ENCODE measurements at places on chromosomes 7 and 10.

DNA sequence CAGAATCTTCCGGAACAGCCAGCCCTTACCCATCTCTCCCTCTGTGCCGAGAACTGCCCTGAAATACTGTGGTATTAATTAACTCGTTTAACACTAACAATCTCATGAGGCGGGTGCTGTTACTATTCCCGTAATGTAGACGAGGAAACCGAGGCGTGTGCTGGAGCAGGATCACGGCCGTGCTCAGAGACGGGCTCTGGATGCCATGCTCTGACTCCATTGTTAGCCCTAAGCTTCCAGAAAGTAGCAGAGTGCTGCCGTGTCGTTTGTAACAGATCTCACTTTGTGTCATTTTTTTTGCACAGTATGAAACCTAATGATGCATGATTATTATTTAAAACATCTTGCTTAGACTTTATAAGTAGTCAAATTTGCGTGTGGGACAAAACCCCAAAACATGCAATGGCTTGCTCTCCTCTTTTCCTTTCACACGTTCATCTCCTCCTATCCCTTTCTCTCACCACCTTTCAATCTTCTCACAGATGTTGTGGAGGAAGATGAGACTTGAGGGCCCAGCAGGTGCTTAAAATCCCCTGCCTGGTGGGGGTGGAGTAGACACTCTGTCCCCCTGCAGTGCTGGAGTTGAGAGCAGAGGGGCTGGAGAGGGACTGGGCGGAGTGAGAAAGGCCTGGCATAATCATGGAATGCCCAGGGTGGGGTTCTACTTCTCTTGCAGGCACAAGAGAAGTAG is 482 bp upstream of the ACTR3C start:
- DNase-seq = no peak

GRCh38 chr10:73819513-73820093 is 8.2 kb upstream of the NDST2 start:
- DNase-seq = no peak

DNA sequence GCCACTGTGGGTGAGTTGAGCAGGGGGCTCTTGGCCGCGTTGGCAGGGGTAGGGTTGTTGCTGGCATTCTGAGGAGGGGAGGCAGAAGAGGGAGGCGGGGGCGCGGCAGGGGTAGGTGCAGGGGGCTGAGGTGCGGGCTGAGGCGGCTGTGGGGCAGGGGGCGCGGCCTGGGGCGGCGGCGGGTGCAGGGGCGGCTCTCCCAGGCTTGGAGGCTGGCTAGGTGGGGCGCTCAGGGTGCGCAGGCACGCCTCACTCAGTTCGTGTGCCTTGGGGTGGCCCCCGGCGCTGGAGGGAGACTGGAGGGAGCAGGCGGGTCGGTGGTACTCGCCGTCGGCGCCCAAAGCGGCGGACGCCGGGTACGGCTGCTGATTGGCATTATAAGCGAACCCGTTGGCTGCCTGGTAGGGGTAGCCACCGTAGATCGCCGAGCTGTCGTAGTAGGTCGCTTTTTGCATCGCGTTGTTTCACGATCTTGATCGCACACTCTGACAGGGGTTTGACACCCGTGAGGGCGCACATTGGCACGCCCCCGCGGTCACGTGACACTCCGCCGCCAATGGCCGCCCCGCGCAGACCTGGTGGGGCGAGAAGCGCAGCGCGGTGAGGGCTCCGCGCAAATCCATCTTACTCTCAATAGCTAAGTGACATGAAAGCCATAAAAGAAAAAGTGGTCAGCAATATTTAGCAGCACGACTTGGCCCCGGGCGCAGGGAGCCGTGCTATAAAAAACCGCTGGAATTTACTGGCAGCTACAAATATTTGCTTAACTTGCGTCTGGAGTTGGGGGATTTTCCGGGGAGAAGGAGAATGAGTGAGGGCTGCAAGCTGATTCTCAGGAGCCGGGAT is 7.9 kb upstream of the HOXA2 start:
- DNase-seq = no peak

GRCh38 chr7:106031300-106032035 is 68.4 kb downstream of the CDHR3 start:
- DNase-seq = no peak

- DNase-seq = no peak
Observed at GRCh38 chr10:11119843-11120242, 102.2 kb downstream of the CELF2 start.

GRCh38 chr10:107733328-107734130 is 569.0 kb upstream of the SORCS1 start:
- no peak for DNase-seq

- DNase-seq = no peak
Observed at GRCh38 chr7:107161415-107161814, 7.4 kb upstream of the HBP1 start.

All from heart right ventricle (tissue), 16 donors.